ENCODE measurements at places on chromosomes 5 and 9. TPM values are rescaled to one million over a fixed set of nuclear protein-coding genes. Genes with fewer than 3 reads are reported as not detected.

- peaks cover 18% of the 10 kb centered on the region for H3K4me1 ChIP-seq
- no peak for ATAC-seq
- H3K36me3 ChIP-seq, result no peaks in the 10 kb centered on the region
- H3K27me3 ChIP-seq, result no peaks in the 10 kb centered on the region
These were observed 188.6 kb upstream of the KLF9 start for GRCh38 chr9:70603020-70603411.

GRCh38 chr9:20775683-20776082, 91.6 kb downstream of the FOCAD start:
- H3K27me3 ChIP-seq, result no peaks in the 10 kb centered on the region
- no peak for ATAC-seq
- H3K27ac ChIP-seq, result no peak overlapping the region

- no peaks in the 10 kb centered on the region for H3K4me1 ChIP-seq
- no peaks in the 10 kb centered on the region for H3K27me3 ChIP-seq
- no peak overlapping the region for H3K4me3 ChIP-seq
- ATAC-seq, result no peak
- H3K36me3 ChIP-seq, result peaks cover 99% of the 10 kb centered on the region
- no peak overlapping the region for H3K27ac ChIP-seq
These were observed 44.2 kb downstream of the NIPSNAP3B start for GRCh38 chr9:104808035-104808614.

DNA sequence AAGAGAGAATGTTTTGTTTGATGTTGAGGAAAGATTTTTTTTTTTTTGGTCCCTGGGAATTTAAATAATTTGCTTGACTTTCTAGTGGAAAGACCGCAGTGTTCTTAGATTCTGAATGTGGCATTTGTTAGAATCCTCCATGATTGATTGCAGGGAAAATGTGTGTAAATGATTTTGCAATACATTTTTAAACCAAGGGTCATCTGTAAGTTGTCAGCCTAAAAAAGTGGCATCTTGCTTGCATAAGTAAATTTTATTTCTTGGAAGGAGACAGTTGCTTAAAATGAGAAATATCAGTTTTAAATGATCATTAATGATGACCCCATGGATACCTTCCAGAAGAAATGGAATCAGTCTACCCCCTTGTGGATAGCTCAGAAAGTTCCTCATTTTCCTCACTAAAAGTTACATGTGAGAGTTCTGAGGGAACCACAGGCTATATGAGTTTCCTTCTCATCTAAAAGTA, 105.1 kb upstream of the SLC25A48 start:
- H3K27ac ChIP-seq, result no peak overlapping the region
- H3K4me1 ChIP-seq, result no peaks in the 10 kb centered on the region
- H3K27me3 ChIP-seq, result no peaks in the 10 kb centered on the region
- H3K4me3 ChIP-seq, result no peak overlapping the region

The ANKRD20A1 gene
- total RNA-seq, result 0.17 TPM

The BTNL8 gene
- not detected for total RNA-seq

All from gastroesophageal sphincter (tissue), 4 donors.